ENCODE measurements at places on chromosomes 13 and 19.

DNA sequence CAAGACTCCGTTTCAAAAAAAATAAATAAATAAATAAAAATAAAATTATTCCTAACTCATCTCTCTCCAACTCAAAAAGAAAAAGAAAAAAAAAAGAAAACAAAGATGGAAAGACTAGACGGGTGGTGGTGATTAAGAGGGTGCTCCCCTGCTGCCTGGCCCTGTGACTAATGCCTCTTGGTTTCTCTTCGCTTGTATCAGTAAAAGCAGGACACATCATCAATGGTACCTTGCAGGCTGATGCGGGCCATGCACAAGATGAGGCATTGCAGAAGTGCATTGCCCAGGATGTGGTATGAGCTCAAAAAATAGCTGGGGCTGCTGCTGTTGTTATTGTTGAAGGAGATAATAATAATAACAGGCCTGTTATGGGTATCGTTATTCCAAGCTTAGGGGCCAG, 14.6 kb downstream of the ACER1 start:
- DNase-seq, result no peak

- peak; percentile 80 for DNase-seq
Measured at GRCh38 chr19:1104311-1105007, 665 bp downstream of the GPX4 start.

DNA sequence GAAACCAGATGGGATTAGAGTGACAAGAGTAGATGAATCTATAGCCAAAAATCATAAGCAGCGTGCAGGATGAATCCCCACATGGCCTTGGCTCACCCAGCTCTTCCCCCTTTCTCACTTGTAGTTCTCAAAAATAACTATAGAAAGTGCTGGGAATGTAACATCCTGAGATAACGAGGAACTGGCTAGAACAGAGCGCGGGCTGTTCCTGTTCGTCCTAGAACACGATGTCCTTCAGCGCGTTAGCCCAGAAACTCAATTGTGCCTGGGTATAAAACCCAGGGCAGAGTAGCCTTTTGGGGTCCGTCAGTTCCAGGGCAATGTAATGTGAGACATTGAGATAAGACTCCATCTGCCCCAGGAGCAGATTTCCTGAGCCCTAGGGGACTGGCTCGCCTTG, 326.2 kb downstream of the TSHZ3 start:
- no peak for DNase-seq

DNA sequence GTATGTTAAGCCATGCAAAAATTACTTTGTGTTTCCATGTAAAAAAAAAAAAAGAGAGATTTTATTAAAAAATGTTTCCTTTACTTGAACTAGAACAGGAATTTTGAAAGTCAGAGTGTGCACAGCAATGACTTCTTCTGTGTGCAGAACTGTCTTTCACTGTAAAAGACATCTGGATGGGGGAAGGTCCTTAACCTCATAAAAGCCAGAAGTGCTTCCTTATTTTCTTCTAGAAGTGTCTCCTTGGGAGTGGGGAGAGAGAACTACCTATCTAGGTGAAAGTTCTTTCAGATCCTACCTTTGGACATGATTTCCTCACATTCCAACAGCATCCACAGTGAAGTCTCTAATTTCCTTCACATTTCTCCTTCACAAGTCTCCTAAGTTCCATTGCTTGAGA, 360.3 kb downstream of the FGF14 start:
- DNase-seq, result no peak

DNA sequence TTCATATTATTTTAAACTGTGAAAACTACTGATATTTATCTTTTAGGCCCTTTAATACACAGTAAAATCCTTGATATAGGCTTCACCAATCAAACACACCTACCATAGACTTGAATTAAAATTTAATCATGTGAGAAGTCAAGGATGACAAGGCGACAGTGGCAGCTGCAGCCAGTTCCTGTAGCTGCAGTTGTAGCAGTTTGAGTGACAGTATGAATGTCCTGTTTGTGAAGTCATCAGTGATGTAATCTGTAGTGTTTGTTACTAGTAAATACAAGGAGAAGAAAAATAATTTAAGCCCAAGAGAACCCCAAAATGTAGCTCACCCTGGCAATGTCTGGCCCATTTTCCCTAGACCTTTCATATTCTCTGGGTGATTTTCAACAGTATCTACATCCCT, 897.0 kb downstream of the SLITRK6 start:
- DNase-seq, result no peak

DNA sequence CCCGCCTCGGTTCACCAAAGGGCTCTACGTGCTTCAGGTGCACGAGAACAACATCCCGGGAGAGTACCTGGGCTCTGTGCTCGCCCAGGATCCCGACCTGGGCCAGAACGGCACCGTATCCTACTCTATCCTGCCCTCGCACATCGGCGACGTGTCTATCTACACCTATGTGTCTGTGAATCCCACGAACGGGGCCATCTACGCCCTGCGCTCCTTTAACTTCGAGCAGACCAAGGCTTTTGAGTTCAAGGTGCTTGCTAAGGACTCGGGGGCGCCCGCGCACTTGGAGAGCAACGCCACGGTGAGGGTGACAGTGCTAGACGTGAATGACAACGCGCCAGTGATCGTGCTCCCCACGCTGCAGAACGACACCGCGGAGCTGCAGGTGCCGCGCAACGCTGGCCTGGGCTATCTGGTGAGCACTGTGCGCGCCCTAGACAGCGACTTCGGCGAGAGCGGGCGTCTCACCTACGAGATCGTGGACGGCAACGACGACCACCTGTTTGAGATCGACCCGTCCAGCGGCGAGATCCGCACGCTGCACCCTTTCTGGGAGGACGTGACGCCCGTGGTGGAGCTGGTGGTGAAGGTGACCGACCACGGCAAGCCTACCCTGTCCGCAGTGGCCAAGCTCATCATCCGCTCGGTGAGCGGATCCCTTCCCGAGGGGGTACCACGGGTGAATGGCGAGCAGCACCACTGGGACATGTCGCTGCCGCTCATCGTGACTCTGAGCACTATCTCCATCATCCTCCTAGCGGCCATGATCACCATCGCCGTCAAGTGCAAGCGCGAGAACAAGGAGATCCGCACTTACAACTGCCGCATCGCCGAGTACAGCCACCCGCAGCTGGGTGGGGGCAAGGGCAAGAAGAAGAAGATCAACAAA, 2.6 kb downstream of the PCDH17 start:
- no peak for DNase-seq

DNA sequence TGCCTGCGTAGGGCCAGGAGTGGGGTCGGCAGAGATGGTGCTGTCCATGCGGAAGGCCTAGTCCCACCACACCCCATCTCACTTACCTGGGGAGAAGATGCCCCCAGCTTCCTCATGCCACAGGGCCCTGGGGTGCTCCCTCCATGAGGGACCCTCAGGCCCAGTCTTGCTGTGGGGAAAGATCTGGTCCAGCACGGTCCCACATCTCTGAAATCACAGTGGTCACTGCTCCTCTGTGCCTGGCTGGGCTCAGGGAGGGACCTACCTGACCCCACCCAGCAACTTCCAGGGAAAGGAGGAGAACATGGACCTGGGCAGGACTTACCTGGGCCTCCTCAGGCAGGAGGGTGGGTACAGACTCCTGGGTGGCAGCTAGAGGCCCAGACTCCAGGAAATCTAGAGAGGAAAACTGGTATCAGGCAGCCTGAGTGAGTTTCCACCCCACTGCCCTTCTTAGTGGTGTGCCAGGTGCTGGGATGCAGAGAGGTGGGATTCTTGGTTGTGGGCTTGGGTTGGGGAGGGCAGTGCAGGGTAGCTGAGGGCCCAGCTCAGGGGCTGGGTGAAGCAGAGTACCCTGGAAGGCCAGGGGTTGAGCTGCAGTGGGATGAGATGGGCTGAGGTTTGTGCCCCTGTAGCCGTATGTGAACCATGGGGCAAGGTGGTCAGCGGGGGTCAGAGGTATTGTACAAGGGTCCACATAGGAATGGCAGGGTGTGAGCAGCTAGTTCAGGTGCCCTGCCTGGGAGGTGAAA, 3.8 kb downstream of the MZF1 start:
- DNase-seq, result no peak

DNA sequence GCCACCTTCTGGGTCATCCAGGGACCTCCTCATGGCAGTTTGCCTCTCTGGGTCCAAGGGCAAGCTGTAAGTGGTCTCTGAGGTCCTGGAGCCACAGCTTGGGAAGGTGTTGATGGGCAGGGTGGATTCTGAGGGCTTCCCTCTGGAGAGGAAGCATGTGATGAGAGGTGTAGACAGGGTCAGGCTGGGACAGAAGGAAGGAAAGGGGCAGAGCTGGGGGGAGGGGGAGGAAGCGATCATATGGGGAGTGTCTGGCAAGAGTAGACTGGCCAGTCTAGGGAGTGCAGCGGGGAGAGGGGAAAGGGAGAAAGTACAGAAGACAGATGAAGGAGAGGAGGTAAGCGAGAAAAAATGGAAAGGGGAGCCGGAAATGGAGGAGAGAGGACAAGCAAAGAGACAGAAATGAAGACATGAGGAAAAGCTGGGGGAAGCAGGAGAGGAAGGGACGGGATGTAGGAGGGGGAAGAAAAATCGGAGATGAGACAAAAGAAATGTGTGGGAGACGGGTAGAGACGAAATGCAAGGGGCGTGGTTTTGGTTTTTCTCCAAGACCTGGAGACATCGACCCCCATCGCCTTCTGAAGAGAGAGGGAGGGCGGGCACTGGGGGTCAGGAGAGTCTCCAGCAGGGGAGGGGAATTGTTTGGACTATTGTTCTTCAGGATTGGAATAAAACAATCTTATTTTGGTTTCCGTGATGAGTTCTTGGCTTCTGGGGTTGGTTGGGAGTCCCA, 26.6 kb downstream of the ZSWIM9 start:
- no peak for DNase-seq

- no peak for DNase-seq
Measured at GRCh38 chr13:110869231-110869804, 45.6 kb downstream of the ANKRD10 start.

DNA sequence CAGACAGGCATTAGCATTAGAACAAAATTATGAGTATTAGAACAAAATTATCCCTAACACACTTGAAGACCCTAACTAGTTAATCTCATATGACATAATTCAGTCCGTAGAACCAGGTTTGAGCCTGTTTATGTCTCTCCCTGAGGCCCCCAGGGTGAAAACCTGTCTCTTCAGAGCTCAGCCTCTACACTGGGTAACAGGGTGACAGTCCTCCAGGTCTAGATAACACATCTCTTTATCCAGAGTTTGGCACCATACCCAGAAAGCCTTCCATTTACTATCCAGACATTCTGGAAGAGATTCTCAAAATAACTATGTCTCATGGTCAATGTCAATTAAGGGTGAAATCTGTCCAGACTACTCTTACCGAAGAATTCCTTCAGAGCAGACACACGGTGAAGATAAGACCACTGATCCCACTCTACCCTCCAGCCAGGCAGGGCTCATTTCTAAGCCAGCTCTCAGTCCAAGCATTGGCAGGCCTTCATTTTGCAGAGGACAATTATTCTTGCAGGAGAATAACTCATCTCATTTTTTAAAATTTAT, 1195.3 kb downstream of the EFNB2 start:
- DNase-seq, result no peak

DNA sequence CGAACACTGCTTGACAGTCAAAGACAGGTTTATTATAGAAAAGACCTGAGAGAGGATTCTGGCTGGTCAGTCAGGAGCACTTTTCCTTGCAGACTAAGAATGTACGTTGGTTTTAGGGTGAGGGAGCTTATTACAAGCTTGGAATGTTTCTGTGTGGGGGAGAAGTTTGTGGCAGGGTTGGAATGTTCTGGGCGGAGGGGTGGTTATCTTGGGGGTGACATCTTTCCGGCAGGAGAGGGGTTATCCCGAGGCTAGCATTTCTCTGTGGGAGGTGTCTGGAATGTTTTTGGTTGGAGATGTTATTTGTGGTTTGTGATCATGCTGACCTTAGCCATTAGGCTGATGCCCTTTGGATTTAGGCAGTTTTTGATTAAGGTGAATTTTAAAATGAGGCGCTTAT, 61.8 kb downstream of the ZNF136 start:
- no peak for DNase-seq

DNA sequence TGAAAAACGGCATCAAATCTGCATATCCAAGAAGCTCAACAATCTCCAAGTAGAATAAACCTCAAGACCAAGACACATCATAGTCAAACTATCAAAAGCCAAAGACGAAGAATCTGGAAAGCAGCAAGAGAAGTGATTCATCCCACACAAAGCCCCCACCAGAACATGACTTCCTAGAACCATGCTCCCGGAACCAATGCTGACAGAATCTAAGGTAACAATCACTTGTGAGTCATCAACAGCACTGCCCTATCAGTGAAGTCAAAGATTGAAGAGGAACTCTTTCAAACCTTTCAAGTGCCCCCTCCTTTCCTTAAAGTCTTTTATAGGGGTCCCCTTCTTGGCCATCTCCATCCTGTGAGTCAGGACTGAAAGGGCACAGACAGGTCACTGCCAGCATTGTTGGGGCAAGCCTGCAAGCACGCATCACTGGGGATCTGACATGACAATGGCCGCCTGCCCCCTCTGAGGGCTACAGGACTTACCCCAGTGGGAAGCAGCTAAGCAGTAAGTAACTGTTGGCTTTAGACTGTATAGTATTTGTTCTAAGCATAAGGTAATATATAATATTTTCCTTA, at the start of gene CCDC70:
Gene CCDC70, plus strand, starts transcription at position 247 of the 578 bp plus-strand sequence. CDS start 3,443 bp downstream, outside the sequence.
- no peak for DNase-seq

- DNase-seq, result no peak
Measured at GRCh38 chr13:39682788-39683187, 27.3 kb downstream of the COG6 start.

GRCh38 chr13:100088644-100089464, at the start of gene PCCA:
Gene PCCA (plus strand): TSS chr13:100089093. CDS start chr13:100089121, 28 bp downstream.
- peak; percentile 79 for DNase-seq

- DNase-seq, result no peak
Measured at GRCh38 chr19:49954933-49955332, 6.0 kb downstream of the SIGLEC11 start.

GRCh38 chr13:42821437-42821836, 40.1 kb downstream of the FAM216B start:
- DNase-seq, result no peak

GRCh38 chr19:572140-572742, at the start of gene BSG:
Gene BSG (plus strand): TSS chr19:572596. CDS start chr19:572635, 39 bp downstream.
- DNase-seq, result peak; percentile 98

- DNase-seq, result no peak
Measured at GRCh38 chr19:50311723-50312635, 17.2 kb downstream of the KCNC3 start.

DNA sequence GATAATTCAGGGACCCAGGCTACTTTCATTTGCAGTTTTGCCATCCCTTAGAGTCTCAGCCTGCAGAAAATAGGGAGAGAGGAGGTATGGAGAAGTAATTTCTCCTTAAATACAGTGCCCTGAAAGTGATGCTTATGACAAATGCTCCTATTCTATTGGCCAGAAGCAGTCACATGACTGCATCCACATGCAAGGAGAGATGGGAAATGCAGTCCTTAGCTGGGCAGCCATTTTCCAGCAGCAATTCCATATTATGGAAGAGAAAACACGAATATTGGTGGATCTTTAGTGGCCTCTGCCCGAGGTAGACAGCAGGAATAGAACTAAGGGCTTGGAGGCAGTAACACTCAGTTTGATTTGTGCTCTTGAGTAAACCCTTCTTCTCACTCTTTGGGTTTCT, 39.4 kb downstream of the VAV1 start:
- DNase-seq, result peak; percentile 37

- no peak for DNase-seq
Measured at GRCh38 chr13:71350886-71351285, 516.1 kb downstream of the DACH1 start.

GRCh38 chr19:54391589-54392061, 23.6 kb upstream of the TTYH1 start:
- no peak for DNase-seq
